Naive thymus-derived CD8-positive, alpha-beta T cell (primary cell): ENCODE measurements at places on chromosomes 11 and 22.
A peak's percentile ranks its signal among the peaks of the same experiment; 100 is the strongest.

- H3K27ac ChIP-seq = no peak overlapping the region
- H3K36me3 ChIP-seq = no peaks in the 10 kb centered on the region
- no peaks in the 10 kb centered on the region for H3K4me1 ChIP-seq
- no peak for DNase-seq
- H3K27me3 ChIP-seq = peaks cover 21% of the 10 kb centered on the region
Observed at GRCh38 chr11:120912504-120912903, 111.4 kb upstream of the TBCEL start.

DNA sequence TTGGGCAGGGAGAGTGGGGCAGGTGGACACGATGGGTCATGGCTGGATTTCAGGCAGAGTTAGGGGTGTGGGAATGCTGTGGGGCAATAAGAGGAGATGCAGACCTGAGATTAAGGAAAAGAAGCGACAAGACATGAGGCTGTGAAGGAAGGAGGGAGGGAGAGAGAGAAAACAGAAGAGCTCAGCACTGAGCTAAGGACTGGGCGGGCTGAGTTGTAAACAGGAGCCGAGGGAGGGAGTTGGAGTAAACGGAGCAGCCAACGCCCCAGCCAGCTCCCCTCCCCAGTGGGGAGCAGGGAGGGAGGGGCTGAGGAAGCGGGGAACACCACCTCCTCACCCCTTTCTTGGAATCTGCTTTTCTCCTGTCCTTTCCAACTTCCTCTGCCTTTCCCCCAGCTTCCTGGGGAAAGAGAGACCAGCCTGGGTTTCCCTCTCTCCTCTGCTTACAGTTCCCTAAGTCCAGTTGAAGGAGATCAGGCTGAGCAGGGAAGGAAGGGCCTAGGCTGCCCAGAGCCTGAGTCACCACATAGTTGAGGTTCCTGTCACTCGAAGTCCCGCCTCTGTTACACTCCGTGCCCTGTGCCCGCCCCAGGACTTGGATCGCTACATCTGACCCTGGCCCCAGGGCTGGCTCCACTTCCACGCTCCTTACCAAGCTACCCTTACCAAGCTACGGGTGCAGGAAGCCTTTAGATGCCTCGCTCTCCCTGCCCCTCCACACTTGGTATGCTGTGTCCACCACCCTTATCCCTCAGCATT is 6.7 kb upstream of the AHNAK start:
- DNase-seq = peak; percentile 43
- peaks cover 73% of the 10 kb centered on the region for H3K4me1 ChIP-seq
- peak overlapping the region; percentile 99 for H3K27ac ChIP-seq
- H3K36me3 ChIP-seq = no peaks in the 10 kb centered on the region

DNA sequence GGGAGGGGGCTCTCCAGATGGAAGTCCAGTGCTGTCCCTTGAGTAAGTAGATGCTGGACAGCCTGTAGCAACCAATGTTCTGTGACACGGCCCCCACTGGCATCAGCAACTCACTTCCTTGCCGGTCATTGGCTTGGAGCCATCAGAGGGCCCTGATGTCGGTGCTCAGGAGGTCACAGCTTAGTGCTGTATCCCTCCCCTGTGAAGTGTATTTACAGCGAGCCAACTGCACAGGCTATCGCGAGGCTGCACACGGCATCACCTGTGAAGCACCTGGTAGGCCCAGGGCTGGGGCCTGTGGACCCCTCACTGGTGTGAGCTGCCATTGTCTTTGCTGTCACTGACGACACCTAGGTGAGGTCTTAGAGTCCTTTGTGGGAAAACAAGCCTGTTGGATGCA is 13.4 kb upstream of the ACR start:
- H3K36me3 ChIP-seq = no peaks in the 10 kb centered on the region
- H3K27me3 ChIP-seq = no peaks in the 10 kb centered on the region
- no peak overlapping the region for H3K4me3 ChIP-seq
- no peak for DNase-seq
- H3K27ac ChIP-seq = no peak overlapping the region

DNA sequence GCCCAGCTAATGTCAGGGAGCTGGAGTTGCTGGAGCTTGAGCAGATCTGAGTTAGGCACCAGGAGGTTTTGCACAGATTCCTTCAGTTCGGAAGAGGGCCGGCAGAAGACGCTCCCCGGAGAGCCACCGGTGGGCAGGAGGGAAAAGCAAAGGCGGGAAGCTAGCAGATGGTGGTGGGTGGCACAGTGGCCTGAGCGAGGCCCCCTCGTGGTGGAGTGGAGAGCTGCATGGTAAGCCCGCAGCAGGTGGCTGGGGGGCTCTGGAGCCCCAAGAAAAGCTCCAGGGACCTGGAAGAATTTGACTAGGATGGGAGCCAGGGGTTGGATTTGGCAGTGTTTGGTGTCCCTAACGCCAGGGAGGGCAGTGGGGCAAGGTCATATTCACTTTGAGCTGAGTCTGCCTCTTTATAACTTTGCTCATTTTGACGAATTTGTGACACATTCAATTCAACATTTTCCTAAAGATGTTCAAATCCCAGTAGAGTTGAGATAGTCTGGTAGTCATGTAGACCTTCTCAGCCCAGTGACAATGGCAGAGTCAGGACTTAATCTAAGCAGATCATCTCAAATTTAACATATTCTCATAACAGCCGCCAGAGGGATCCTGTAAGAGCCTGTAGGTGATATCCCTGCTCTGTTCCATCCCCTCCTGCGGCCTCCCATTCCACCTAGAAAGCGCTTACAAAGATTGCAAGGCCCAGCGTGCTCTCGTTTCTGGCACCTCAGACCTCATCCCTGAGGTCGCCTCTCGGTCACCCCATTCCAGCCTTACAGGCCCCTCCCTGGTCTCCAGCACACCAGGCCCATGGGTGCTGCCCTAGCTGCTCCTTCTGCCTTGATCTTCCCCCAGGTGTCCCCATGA is 57.9 kb downstream of the TRIM29 start:
- H3K4me1 ChIP-seq = peaks cover 3% of the 10 kb centered on the region
- no peak for DNase-seq

DNA sequence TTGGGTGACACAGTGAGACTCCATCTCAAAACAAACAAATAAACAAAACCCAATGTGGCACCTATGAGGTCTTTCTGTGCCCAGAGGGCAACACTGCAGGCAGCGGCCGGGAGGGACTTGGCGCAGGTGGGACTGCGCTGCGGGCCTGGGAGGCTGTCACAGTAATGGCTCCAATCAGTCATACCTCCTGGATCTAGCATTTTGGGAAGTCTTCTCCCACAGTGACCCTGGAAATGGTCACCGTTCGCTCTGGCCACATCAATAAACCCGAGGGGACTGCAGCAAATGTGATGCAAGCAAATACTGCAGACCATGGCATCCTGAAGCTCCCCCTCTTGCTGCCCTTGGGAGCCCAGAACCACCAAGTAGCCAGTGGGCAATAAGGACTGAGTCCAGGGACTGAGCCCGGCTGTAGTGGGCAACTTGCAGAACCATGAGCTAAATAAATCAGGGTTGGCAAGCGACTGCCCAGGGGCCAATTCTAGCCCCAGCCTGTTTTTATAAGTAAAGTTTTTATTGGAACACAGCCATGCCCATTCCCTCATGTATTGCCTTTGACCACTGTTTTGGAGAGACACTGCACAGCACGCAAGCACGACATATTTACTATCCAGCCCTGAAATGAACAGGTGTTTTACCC is 15.4 kb downstream of the SHANK2 start:
- H3K4me3 ChIP-seq = no peak overlapping the region
- peaks cover 21% of the 10 kb centered on the region for H3K27me3 ChIP-seq
- no peak overlapping the region for H3K27ac ChIP-seq

DNA sequence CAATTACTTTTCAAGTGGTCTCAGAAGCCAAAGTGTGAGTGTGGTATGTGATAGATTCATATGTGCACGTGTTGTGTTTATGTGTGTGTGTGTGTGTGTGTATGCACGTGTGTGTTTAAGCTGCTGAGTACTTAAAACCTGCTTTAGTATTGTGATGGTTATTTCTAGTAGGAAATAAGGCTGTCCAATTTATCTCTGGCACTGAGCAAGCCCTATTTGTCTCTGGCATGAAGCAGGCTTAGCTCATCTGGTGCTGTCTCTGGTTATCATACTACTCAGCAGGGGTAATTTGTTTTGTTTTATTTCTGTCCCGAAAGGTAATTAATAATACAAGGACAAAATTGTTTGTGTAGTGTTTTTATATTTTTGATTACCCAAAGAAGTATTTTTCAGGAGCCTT is 333.7 kb downstream of the FAT3 start:
- H3K4me3 ChIP-seq = no peak overlapping the region
- no peak overlapping the region for H3K27ac ChIP-seq
- DNase-seq = no peak
- no peaks in the 10 kb centered on the region for H3K36me3 ChIP-seq
- H3K4me1 ChIP-seq = no peaks in the 10 kb centered on the region

DNA sequence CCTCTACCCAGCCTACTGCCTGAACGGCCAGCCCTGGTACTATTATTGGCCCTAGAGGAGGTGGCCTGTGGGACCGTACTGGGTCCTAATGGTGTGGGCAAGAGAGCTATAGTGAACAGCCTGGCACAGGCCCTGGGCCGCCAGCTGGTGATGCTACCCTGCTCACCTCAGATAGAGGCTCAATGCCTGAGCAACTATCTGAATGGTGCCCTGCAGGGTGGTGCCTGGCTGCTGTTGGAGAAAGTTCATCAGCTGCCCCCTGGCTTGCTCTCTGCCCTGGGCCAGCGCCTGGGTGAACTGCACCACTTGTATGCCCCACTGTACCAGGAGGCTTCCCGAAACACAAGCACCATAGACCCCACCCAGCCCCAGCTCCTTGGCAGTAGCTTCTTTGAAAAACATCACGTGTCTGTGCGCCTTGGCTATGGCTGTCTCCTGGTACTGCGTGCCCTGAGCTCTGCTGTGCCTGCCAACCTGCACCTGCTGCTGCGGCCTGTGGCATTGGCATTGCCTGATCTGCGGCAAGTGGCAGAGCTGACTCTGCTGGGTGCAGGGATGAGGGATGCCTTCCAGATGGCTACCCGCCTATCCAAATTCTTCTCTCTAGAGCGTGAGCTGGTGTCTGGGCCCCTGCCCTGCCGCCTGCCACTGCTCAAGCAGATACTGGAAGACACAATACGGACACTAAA is 49.0 kb downstream of the DNHD1 start:
- no peaks in the 10 kb centered on the region for H3K27me3 ChIP-seq
- no peak overlapping the region for H3K4me3 ChIP-seq
- peaks cover 31% of the 10 kb centered on the region for H3K36me3 ChIP-seq
- H3K27ac ChIP-seq = no peak overlapping the region
- H3K4me1 ChIP-seq = no peaks in the 10 kb centered on the region

- no peak for DNase-seq
- no peak overlapping the region for H3K4me3 ChIP-seq
- peaks cover 4% of the 10 kb centered on the region for H3K27me3 ChIP-seq
- no peaks in the 10 kb centered on the region for H3K36me3 ChIP-seq
Observed at GRCh38 chr22:49461674-49462073, 366.0 kb downstream of the BRD1 start.

DNA sequence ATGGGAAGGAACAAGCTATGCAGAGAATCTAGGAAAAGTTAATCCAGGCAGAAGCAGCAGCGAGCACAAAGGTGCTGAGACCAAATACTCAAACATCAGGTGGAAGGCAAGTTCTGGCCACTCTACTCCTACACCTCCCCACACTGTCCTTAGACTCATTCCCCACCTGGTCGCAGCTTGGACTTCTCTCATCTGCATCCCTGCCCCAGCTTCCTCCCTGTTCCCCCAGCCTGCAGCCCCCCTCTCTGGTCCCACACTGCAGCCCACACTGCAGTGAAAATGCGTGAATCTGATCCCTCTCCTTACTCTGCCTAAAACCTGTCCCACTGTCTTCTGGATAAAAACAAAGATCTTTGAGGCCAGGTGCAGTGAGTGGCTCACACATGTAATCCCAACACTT is 9.1 kb downstream of the TPBGL start:
- H3K27ac ChIP-seq = no peak overlapping the region
- peaks cover 2% of the 10 kb centered on the region for H3K27me3 ChIP-seq
- DNase-seq = no peak
- no peaks in the 10 kb centered on the region for H3K36me3 ChIP-seq
- H3K4me3 ChIP-seq = no peak overlapping the region

GRCh38 chr11:101866619-101867491 is 48.0 kb upstream of the CEP126 start:
- no peak overlapping the region for H3K27ac ChIP-seq
- DNase-seq = no peak
- no peaks in the 10 kb centered on the region for H3K4me1 ChIP-seq
- H3K36me3 ChIP-seq = no peaks in the 10 kb centered on the region

DNA sequence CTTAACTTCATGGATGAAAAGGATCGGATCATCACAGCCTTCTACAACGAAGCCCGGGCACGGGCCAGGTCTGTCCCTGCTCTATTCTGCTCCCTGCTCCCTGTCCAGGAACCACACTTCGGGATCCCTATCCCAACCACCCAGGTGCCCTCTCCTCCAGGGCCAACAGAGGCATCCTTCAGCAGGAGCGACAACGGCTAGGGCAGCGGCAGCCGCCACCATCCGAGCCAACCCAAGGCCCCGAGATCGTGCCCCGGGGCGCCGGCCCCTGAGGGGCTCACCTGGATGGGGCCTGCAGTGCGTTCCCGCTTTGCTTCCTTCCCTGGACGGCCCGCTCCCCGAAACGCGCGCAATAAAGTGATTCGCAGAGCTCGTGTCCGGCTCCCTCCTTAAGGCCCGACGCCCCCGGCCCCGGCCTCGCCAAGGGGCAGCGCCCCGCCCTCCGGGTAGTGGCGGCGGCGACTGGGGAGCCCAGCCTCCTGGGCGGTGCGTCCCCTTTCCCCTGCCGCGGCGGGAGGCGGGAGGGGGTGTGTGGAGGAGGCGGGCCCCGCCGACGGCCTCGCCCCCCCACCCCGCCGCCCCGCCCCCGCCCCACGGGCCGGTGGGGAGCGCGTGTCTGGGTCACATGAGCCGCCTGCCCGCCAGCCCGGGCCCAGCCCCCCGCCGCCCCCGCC is at the start of gene VEGFB:
Gene VEGFB (plus strand): TSS at position 672 of the 674 bp plus-strand sequence. CDS start 250 bp downstream, outside the sequence.
- no peaks in the 10 kb centered on the region for H3K27me3 ChIP-seq
- peaks cover 50% of the 10 kb centered on the region for H3K4me1 ChIP-seq
- peak within 1 kb of the TSS; percentile 95 for H3K4me3 ChIP-seq
- DNase-seq = peak; percentile 49
- peaks cover 13% of the 10 kb centered on the region for H3K36me3 ChIP-seq

DNA sequence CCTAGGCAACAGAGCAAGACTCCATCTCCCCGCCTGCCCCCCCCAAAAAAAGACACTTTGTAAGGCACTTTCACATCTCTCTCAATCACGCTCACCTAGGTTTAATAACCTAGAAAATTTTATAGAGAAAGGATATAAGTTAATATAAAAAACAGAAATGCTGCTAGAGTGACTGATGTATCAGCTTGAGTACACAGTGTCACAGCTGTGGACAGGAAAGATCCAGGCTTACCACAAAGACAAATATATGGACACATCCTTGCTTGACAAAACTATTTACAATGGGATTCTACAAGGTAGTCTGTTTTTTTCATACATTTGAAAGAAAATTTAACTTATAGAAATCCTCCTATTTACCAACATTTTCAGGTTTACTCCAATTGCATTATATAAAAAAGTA is 96.7 kb downstream of the ABTB2 start:
- no peaks in the 10 kb centered on the region for H3K36me3 ChIP-seq
- H3K27me3 ChIP-seq = peaks cover 10% of the 10 kb centered on the region
- DNase-seq = no peak
- peaks cover 2% of the 10 kb centered on the region for H3K4me1 ChIP-seq
